ENCODE measurements at places on chromosomes 7 and 10.

GRCh38 chr10:133039107-133039802 is 48.5 kb upstream of the ADGRA1 start:
- DNase-seq: no peak

- DNase-seq: no peak
These were observed 54.5 kb upstream of the CXCL12 start for GRCh38 chr10:44439239-44439957.

DNA sequence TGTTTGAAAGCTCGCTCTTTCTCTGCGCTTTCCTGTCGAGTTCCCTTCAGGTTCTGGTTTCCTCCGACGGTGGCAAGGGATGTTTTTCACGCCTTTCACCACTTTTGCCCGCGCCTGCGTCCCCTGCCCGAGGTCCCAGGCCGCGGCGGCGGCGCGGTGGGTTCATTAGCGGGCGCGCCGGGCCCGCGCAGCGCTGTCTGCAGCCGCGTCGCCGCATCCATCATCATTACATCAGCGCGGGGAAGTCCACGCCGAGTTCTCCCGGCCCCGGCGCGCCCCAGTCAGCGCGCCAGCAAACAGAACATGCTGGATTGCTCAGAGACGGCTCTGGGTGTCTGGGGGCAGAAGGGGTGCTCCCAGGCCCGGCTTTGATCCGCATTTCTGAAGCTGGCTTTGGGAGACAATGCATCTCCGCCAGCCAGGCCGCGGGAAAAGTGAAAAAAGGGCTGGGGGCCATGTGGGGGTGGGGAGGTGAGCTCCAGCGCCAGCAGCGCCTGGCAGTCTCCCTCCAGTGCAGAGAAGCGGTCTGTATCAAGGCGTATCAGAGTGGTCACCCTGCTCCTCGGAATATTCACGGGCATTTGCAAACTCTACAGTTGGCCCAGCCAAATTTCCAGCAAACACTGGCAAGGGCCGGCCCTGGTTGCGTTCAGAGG is 8.9 kb downstream of the GLI3 start:
- no peak for DNase-seq

GRCh38 chr10:79409038-79409725 is 36.2 kb downstream of the ZCCHC24 start:
- no peak for DNase-seq

DNA sequence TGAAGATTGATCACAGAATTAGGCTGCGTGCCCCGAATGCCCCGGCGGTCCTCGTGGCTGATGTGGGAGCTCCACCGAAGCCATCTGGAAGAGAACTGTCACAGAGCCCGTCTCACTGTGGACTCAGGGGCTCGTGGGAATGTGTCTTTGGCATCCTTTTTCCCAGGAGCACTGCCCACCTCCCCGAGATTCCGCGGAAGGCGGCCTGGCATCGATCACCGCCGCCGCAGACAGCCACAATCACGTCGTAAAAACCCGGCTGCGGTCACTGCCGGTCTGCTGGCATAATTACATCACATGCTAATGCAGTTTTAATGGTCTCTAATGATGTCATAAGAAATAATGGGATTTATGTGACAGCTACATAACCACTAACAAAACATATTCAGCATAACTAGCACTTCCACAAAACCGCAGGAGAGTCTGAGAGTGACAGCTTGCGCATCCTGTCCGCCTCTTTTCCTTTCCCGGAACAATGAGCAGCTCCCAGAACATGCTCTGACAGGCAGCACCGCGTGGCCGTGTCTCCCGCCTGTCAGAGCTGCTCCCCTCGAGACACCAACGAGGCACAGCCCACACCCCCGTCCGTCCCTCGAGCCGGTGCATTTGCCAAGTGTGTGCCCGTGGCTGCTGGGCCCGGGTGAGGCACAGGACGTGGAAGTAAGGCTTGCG is 490.0 kb downstream of the PTPRN2 start:
- no peak for DNase-seq

DNA sequence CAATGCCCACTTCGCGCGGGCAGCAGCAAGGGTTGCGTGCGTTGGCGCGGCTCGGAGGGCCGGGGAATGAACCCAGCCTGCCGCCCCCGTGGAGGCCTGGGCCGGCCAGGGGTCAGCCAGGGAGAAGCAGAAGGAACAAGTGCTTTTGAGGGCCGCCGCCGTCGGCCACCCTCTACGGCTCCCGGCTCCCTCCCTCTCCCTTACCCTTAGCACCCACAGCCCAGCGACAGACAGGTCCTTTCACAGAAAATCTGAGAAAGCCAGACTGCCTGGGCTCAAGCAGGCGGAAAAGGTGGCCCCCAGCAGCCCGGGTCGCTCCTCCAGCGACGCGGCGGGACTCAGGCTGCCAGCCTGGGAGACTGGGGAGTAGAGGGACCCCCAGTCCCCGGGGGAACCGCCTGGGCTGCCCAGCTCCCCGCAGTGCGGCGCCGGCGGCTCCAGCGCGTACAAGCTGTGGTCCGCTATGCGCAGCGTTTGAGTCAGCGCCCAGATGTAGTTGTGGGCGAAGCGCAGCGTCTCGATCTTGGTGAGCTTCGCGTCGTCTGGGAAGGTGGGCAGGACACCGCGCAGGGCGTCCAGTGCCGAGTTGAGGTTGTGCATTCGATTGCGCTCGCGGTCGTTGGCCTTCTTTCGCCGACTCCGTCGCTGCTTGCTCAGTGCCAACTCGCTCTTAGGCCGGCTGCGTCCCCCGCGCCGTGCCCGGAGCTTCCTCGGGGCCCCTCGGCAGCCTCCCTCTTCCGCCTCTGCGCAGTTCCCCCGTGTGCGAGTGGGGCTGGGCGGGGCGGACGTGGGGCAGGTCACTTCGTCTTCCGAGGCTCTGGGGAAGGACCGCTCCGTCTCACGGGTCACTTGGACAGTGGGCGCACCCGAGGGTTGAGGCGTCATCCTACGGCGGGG is 815 bp downstream of the NEUROG3 start:
- DNase-seq: no peak

DNA sequence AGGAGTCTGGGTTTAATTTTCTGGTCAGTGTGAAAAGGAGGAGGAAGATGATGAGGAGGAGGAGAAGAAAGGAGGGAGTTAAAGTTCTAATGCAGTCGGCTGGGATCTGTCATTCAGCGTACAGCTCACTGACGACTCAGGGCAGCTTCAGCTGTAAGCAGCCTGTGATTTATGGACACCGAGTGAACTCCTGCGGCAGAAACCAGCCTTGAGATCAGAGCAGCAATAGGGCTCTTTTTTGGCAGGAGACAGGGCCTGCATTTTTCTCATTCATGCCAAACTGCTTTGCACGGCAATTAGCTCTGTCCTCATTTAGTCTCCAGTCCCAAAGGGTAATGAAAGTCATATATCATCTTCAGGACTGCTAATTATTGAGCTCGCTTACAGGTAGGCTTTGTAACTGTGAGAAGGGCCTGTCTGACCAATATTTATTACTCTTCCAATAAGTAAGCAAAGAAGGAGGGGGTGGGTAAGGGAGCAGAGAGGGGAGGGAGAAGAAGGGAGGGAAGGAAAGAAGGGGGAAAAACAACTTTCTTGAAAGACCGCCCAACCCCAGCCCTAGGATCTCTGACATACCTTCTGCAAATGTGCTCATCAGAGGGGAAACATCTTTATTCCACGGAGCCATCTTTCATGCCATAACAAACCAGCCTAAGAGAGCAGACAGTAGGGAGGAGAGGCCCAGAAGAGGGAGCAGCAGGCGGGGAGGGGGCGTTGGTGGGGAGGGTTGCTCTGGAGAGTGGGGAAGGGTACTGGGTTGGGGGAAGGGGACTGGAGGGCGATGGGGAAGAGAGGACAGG is 48.1 kb upstream of the COMTD1 start:
- DNase-seq: no peak

DNA sequence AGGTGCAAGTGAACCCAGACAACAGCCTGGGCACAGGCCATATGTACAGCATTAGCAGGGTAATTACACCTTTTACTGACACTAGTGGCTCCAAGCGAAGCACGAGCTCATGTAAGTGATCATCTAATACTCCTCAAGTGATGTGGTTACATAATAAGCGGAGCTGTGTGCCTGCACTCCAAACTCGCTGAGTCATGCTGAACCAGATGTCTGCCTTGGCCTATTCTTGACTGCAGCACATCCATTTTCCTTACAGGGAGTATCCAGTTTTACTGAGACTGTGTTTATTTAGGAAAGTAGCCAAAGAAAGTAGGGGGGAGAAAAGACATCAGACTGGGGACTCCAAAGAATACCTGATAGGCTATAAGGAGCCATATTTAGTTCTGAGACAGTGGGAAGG is 90.1 kb downstream of the GRM3 start:
- no peak for DNase-seq

- DNase-seq: no peak
These were observed 661 bp downstream of the HECTD2 start for GRCh38 chr10:91410638-91411371.

DNA sequence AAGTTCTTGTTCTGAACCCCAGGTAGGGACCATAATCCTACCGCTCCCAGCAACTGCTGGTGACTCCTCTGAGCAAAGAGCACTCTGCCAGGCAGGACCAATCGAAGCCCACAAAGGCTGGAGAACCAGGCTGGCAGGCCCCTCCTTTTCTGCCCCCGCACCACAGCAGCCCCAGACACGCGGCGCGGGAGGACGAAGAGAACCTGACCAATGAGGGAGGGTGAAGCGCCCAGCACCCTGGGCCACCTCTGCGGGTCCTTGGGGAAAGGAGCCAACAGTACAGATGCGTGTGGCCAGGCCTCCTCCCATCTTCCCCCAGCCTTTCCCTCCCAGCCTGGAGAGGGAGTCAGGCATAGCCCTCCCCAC is 25.9 kb downstream of the CTBP2 start:
- no peak for DNase-seq

GRCh38 chr7:44921607-44922350 is 36.4 kb upstream of the PURB start:
- peak; percentile 78 for DNase-seq

DNA sequence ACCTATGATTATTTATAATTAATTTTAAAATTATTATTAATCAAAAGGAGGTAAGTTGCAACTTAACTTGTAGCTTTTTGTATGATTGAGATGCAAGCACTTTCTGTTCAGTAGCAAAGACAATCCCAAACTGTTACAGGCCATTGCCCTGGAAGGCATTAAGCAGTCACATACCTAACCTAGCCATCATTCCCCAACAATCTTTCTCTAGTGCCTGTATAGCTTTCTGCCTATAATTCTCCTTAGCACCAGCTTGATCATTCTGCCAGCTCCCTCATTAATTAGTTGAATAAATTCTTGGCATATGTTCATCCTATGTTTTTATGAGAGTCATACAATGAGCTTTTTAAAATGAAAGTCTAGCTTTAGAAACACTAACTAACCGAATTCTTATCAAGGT is 178.9 kb upstream of the TMEM106B start:
- no peak for DNase-seq

DNA sequence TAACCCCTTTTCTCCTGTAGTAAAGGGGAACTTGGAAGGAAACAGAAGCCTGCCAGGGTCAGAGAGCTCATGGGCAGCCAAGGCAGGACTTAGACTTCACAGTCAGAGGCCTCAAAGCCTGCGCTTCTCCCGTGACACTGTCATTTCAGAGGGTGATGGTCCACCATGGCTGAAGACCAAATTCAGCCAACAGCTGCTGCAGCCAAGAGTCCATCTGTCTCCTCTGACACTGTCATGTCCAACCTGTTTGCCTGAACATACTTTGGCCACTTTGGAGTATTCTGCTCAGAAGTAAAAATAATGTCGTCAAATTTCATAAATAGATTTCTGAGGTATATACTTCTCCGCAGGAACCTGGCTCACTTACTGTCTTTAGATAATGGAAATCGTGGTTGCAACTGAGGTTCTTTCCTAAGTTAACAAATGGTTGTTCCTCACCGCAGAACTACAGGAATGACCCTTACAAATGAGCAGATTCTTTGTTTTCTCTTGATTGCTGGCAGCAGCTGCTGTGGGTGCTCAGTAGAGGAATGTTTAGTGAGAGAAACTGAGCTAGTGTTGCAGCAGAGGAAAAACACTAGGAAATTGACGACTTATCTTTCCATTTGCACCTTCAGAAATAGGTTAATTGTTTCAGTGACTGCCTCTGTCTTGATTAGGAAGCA is 626.5 kb downstream of the SDK1 start:
- DNase-seq: no peak

- DNase-seq: no peak
These were observed 23.4 kb upstream of the MICU1 start for GRCh38 chr10:72649291-72649690.

- peak; percentile 13 for DNase-seq
These were observed 422.7 kb downstream of the SORCS3 start for GRCh38 chr10:105063796-105064195.

DNA sequence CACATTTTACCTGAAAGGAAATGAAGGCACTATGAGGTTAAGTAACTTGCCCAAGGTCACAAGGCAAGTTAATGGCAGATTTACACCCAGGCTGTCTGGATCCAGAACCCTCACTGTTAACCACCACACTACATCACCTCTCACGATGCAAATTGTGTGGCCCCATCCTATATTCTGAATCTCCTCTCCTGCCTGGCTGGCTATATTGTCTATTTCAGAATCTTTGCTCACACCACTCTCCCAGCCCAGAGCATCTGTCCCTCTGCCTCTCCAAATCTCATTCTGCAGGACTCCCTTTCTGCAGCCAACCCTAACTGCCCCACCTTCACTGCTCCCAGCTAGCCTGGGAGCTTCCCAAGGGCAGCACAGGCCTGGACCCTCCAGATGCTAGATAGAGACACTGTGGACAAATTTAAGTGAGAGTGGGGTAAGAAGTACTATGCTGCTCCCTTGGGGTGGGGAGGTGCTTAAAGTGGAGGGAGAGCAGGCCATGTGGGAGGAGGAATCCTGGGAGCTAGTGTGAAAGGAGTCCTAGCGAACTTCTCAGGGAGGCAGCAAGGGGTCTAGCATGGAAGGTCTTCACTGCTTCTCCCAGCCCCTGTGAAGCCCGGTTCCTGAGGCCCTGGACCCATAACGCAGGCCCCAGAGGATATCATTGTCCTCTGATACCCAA is 786 bp downstream of the CUEDC2 start:
- DNase-seq: no peak

DNA sequence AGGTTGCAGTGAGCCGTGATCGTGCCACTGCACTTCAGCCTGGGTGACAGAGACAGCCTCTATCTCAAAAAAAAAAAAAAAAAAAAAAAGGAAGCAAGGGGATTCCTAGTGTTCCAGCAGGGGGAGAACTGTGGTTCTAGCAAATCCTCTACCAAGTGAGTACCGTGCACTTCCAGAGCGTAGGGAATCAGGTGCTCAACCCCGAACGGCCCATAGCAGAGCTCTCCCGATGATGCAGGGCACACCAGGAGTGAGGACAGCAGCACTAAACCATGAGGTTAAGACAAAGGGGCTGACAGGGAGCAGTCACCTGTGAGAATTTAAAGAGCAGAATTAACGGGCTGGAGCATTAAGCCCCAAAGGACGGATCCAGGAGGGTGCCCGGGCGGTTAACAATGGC is 173.6 kb downstream of the PTPRN2 start:
- no peak for DNase-seq

DNA sequence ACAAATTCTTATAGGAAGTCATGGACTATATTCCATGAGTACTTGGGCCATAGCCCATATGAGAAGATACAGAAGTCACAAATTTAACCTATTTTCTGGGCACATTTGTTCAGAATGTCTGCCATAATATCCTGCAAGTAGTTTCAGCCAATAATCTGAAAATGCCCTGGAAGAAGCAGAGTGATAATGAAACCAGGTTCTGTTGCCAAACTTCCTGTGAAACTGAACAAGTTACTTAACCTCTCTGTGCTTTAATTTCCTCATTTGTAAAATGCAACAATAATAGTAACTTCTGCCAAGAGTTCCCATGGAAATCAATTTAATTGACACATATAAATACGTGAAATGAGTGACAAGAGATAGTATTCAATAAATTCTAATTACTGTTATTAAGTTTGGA is 88.8 kb downstream of the SEMA3C start:
- no peak for DNase-seq
